ENCODE measurements at places on chromosomes 16 and 17.

DNA sequence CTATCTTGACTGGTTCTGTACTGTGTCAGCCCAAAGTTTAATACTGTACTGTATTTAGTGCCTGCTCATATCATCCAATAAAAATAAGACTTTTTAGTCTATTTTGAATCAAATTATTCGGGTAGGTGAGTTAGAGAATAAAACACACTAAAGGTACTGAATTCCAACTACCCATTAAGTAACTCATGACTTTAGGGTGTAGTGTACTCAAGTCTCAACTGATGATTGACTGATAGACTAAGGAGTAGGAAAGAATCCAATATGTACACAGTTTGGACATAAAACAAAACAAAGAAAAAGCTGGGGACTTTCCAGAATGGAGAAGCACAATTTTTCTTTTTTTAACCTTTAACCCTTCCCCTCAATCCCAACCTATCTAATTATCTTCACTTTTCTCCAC lies 4.1 kb downstream of the EZH1 start:
- DNase-seq = no peak

DNA sequence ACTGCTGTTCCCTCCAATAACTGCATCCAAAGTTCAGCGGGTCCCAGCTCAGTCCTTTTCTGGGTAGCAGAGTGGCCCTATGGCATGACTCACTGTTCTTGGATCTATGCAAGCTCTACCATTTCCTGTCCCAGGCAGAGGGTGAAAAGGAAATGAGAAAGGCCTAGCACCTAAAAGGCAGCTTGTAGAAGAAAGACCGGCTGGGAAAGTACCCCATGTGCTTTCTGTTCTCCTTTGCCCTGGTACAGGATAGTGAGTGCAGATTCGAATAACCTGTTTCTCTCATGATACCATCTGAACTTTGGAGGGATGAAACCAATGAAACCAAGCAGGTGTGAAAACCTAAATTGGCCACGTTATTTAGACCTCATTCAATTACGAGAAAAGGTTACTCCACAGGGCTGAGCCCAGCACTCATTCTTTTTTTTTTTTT lies 12.7 kb upstream of the HASPIN start:
- DNase-seq = no peak

GRCh38 chr17:79393358-79394052 lies 217.3 kb downstream of the RBFOX3 start:
- peak; percentile 69 for DNase-seq

GRCh38 chr17:73744411-73744810 lies 100.2 kb upstream of the SDK2 start:
- no peak for DNase-seq

DNA sequence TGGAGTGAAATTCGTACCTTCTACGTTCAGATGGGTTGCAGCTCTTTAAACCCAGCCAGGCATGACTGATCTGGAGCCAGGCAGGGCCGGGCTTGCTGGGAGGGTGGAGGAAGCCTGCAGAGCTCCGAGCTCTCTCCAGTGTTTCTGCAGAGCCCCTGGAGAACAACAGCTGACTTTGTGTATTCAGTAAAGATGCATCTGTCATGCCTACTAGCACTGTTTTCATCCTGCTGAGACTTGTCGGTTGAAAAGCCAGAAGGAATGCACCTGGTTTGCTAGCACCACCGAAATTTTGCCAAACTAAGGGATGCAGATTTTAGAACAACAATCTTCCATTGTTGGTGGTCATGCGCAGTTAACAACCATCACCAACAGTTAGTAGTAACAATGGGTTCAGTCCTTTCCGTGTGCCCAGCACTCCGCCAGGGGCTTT lies 22.4 kb upstream of the SCNN1B start:
- no peak for DNase-seq

- no peak for DNase-seq
Measured at GRCh38 chr17:41076788-41077187, 7.2 kb upstream of the KRTAP4-7 start.

DNA sequence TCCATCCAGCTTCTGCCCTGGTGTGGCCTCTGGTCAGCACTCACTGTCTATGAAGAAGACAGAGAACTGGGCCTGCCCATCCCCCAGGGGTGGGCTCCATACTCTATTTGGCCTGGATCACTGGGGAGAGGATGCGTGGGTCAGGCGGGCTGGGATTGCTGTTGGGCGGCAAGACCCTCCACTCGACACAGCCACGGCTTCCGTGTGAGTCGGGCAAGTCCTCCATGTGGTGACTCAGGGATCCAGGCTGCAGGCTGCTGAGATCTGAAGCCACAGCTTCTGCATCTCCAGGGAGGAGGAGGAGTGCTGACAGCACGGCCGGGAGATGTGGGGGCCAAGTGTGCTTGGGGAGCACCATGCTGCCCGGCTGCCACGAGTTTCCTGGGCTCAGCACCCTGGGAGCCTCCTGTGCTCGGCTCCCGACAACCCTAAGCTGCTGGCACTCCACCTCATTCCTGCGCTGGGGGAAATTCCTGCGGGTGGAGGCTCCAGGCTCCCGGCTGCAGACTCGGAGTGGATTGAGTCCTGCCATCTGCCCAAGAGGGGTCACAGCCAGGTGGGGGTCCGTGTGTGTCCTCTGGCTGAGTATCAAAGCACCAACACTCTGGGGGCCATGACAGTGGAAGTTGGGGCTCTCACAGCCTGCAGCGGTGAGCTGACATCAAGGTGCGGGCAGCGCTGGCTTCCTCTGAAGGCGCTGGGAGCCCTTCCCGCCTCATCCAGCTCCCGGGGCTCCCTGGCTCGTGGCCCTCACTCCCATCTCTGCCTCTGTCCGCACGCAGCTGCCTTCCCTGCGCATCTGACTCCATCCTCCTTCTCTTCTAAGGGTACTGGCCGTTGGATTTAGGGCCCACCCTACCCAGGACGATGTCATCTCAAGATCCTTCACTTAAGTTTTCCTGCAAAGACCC lies 24.4 kb upstream of the CBFA2T3 start:
- DNase-seq = no peak

DNA sequence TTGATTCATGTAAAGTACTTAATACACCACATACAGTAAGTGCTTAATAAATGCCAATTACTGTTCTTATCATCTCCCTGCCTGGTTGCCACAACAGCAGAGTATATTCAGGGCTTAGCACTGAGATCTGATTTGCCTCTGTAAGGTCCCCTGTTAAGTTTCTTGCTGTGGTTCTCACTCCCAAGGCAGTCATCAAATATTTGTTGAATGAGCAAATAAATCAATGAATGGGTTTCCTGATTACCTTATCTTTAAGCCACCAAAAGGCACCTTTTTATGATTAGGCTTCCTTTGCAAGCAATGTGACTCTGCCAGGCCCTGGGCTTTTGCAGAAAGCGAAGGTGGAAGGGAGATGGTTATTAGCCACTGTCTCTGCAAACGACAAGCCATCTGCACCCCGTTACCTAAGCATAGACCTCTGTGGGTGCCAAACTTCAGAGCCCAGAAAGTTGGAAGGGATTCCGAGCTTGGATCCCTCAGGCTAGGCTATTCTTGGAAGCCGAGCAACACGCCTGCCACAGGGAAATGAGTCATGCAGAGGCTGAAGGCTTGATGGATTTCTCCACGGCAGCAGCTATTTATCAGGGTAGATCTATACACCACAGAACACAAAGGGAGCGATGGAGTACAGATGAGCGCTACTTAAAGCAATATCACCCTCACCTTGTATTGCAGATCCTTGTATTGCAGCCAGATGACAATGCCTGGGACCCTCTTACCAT lies 102.0 kb downstream of the GRIN2A start:
- peak; percentile 62 for DNase-seq

DNA sequence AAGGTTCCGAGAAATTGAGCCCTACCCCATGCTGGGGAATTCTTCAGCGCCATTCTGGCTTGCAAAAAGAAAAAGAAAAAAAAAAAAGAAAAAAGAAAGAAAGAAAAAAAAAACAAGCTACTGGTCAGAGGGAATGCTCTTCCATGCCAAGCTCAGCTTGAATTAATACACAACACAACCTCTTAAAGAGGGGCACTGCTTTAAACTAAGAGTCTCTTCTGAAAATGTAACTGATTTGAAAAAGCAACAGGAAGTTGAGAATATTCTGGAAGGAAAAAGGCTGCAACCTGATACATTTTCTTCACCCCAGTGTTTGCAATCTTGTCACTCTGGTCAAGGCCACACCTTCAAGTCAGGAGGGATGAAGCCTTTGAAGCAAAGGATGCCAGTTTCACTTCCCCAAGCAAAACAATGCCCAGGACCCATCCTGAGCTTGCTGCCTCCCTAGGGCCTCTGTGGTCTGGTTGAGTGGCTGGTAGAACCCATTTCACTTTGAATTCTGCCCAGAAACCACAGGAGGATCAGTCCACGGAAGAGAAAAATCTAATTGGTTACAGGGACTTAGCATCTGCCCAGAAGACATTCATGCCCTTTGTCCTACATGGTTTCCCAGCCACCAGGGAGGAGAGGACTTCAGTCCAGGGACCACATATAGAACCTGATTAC lies 389.7 kb downstream of the SOX9 start:
- no peak for DNase-seq

GRCh38 chr16:17419266-17419665 lies 51.5 kb downstream of the XYLT1 start:
- DNase-seq = no peak

DNA sequence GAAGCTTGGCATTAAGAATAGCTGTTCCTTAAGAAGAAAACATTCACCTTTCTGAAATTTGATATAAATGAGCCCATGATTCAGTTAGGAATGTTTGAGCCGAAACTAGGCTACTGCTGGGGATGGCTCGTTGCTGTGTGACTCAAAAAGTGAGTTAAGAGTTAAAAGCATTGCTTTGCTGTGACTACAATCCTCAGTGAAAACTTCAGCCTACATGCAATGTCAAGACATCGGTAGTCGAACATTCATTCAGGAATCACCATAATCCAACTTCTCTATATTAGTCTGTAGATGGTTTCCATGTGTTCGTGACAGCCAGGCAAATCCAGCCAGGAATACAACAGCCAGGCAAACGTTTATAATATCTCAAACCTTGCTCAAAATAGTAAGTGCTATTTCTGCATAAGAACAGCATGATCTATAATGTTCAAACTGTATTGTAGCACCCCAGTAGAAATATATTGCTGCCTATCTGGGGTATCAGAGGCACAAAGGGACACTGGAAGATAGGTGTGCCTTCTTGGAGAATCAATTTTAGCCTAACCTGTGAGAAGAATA lies 1225.1 kb downstream of the CDH8 start:
- no peak for DNase-seq

DNA sequence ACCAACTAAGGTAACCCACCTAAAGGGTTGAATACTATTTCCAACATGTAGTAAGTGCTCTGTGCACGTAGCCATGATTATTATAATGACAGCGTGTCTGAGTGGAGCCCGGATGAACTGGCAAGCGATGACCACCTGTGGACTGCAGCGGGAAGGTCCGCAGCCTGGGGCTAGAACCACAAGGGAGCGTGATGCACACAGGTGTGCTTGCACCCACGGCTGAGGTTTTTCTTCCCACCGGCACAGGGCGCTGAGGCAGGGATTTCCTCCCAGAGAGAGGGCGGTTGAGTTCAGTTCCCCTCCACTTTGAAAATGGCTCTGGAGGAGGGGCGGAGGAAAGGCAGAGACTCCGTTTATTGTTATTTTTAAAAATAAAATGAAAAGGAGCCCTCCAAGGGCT lies 221.7 kb upstream of the HSBP1 start:
- no peak for DNase-seq

DNA sequence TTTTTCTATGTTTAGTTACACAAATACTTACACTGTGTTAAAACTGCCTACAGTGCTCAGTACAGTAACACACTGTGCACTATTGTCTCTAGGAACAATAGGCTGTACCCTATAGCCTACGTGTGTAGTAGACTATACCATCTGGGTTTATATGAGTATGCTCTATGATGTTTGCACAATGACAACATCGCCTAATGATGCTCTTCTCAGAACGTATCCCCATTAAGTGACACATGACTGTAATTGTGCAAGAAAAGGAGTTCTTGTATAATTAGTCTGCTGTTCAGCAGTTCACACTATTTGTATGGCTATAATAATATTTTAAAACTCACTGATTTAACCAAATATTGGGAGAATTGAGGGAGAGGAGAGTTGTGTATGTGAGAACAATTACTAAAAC lies 173.7 kb downstream of the TRIM37 start:
- DNase-seq = no peak

DNA sequence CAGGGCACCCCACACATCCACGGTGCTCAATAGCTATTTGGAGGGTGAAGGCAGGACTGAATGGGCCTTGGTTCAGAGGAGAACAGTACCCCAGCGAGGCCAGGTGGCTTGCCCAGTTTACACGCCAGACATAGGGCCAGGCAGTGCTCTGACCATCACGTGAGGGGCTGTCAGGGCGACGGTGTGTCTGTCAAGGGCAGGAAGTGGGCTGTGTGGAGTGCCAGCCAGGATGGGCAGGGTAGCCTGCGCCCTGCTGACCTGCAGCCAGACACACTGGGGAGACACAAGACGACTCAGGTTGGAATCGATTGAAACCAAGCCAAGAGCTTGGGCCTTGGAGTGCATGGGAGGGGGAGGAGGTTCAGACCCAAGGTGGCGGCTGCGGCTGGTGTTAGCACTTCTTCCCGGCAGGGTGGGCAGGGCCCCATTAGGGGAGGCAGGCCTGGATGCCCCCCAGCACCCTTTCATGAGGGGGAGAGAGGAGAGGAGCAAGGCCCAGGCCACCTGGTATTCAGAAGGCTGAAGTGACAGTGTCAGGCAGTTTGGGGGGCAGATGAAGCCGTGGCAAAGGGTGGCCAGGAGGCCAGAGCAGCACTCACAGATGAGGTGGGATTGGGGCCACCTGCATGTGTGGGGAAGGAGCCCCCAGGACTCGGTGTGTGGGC lies 68.2 kb downstream of the SREBF1 start:
- no peak for DNase-seq

- no peak for DNase-seq
Measured at GRCh38 chr16:1145383-1146100, 7.4 kb upstream of the CACNA1H start.

- DNase-seq = no peak
Measured at GRCh38 chr16:46748775-46749705, 896 bp upstream of the MYLK3 start.

- DNase-seq = no peak
Measured at GRCh38 chr17:5439446-5439764, 450 bp upstream of the C1QBP start.

DNA sequence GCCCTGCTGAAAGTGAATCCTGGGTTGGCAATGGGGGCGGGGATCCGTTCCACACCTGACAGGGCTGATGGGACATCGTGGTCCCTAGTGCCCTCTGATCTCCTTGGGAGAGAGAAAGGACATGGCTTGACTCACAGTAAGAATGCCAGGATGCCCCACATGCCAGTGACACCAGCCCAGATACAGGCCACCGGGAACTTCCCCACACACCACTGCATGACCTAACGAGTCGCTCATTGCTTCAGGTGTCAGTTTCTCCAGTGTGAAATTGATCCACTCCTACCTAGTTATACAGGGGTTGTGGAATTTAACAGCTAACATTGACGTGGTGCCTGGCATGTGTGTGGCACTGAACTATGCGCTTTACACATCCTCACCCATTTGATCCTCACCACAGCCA lies 7.5 kb downstream of the CD300LG start:
- no peak for DNase-seq

DNA sequence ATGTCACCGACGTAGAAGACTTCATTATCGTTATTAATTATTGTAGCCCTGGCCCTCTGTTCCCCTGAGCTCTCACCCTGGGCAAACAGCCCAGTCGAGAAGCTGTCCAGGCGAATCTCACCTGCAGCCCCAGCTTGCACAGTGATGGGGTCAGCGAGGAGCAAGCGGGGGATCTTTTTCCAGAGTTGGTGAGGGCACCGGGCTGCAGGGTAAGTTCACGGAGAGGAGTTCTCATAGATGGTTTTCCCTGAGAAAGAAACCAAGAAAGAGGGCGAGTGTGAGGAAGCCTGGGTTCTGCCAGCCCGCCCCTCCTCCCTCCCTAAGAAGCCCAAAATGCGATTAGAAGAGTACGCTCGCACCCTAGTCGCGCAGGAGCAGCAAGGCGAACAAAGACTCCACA lies 436 bp downstream of the SPAG5 start:
- no peak for DNase-seq

All from right atrium auricular region (tissue), 2 donors.